Panc1 (cell line): ENCODE measurements at places on chromosomes 11 and 22.

- DNase-seq = no peak
These were observed 11.4 kb downstream of the STIM1 start for GRCh38 chr11:3866836-3867208.

- no peak for DNase-seq
These were observed 3.6 kb upstream of the CCDC81 start for GRCh38 chr11:86370922-86371594.

GRCh38 chr22:48367731-48368130 is 1459.9 kb downstream of the BRD1 start:
- DNase-seq = no peak

DNA sequence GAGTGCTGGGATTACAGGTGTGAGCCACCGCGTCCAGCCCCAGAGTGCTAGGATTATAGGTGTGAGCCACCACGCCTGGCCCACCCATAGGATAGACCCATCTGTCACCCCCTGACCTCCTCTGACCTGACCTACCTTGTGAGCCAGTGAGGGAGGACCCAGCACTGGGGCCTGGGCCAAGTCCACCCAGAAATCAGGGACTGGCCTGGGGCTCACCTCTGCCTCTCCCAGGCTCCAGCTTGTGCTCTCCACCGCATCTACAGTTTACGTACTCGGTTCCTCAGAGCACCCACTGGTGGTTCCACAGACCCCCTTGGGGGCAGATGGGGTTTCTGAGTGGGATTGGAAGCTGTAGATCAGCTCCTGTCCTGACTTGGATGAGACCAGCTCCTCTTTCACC is 6.4 kb downstream of the SLC29A2 start:
- no peak for DNase-seq

- DNase-seq = no peak
These were observed 260.2 kb upstream of the ISX start for GRCh38 chr22:34805771-34806170.

GRCh38 chr11:72682238-72682857 is 8.1 kb upstream of the PDE2A start:
- DNase-seq = no peak

GRCh38 chr11:66220566-66220935 is 47.9 kb upstream of the RAB1B start:
- DNase-seq = no peak

DNA sequence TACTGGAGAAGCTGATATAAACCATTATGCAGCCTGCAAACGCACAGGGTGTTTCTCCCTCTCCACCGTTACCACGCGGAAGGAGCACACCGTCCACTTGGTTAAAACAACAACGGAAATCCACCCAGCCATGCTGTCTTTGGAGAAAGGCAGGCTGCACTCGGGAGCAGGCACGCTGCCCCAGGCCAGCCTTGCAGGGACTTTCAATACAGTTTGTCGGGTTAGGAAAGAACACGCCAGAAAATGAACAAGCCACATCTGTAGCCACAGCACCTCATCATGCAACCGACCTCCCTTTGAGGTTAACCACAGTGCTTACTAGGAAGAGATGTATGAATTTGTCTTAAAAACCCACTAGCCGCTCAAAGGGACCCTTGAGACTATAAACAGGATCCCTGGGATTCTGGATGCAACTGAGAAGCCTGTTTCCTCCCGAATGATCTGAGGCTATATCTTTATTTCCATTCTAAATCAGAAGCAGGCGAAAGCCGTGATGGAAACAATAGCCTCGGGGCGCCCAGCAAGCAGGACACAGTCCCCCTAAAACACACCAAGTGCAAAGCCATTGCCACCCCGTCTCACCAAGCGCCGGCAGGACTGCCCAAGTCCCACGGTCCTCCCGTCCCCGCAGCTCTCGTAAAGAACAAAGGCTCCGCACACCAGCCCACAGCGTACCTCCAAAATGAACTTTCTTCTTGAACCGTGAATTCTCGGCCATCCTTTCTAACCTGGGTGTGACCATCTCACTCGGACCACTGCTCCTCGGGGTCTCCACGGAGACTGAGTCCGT is 318.9 kb downstream of the CTTN start:
- DNase-seq = no peak

- DNase-seq = no peak
These were observed 87.4 kb upstream of the SLC6A5 start for GRCh38 chr11:20511982-20512381.
